NCI-H1417 treated with DMSO at 0.1 percent for 48 hours (cell line): ENCODE measurements at places on chromosomes 16 and 17.

- DNase-seq = no peak
Measured at GRCh38 chr17:56119936-56120335, 33.3 kb upstream of the ANKFN1 start.

DNA sequence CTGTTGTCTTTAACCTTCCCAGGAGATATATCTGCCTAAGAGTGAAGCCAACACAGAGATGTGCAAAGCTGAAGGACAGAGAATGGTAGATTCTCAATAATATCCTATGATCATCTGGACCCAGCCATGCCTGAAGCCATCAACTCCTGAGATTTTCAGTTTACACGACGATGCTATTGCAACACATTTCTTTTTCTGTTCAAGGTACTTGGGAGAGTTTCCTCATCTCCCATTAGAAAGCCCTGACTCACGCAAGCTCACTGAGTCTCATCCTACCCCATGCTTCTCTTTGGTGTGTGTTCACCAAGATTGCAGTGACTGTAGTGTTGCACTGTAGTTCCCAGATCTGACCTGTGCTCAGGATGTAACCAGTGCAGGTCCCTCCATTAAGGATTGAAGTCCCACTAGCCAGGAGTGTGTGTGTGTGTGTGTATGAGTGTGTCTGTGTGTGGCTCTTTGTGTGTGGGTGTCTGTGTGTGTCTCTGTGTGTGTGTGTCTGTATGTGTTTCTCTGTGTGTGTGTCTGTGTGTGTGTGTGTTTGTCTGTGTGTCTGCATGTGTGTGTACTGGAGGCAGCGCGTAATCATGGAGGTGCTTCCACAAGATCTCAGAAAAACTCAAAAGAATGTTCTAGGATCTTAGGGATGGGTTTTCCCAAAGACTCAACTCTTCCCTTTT is 15.5 kb downstream of the CES1 start:
- DNase-seq = no peak

DNA sequence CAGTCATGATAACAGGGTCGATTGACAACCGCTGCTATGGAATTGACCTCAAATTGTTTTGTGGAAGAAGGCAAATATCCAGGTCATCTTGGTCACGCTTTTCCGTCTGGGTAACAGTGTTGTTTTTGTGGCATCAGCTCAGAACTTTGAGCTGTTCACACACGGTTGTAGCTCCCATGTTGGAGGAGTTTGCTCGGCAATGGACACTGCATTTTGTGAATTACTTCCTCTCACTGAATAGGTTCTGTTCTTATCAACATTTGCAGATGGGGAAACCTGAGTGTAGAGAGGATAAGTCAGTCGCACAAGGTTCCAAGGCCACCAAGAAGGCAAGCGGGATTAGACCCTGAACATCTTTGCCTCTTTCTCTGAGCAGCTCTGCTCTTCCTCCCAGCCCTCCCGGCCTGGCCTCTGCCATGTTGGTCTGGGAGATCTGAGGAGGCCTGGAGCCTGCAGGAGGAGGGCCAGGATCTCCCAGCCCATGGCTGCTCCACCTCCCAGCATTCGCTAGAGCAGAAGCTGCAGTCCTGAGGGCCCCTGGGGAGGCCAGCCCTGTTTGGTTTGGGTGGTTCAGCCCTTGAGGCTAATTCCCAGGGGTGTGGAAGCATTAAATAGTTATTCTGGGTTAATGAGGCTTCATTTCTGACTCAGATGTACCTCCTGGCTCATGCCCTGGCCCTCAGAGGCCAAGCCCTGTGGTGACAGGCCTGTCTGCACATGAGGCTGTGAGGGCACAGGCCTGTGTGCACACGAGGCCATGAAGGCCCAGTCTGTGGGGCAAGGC is 154.1 kb upstream of the PLCG2 start:
- DNase-seq = no peak

DNA sequence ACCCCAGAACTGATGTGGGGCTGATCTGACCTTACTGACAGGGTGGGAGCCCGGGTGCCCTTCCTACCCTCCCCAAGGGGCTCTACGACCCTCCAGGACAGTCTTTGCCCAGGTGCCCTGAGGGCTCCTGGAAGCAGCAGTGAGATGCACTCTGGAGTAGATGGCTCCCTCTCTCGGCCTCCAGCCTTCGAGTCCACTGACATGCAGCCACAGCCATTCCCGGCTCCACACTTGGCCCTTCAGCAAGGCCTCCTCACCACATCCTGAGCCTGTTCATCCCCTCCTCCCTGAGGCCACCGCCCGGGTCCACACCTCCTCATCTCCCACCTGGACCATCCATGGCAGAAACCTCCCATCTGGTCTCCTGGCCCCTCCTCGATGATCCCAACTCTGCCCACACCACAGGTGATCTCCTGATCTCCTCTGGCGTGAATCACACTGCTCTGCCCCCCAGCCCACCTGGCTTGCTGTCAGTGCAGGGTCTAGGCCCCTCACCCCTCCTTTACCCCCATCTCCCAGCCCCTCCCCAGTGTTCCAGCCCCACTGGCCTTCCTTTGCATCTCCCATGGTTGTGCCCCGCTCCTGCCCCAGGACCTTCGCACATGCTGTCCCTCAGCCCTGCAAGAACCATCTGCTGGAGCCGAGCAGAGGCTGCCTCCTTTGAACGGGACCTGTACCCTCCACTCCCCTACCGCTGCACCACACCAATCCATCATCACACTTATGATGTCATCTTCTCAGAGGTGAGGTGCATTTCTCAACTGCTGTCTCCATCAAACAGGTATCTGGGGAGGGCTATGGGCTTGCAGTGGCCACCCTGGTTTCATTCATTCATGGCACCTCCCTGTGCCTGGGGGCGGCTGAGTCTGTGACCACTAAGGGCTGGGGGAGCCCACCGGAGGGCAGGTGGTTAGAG is 44.7 kb downstream of the SOCS1 start:
- DNase-seq = no peak

- DNase-seq = no peak
Measured at GRCh38 chr17:10844621-10845387, 6.9 kb upstream of the PIRT start.
